Erythroblast (primary cell): ENCODE measurements at places on chromosomes 3 and 15.

- no peak for DNase-seq
Measured at GRCh38 chr15:51589881-51590568, 32.5 kb downstream of the DMXL2 start.

GRCh38 chr15:68489421-68489820, 57.5 kb upstream of the ITGA11 start:
- no peak for DNase-seq

- no peak for DNase-seq
Measured at GRCh38 chr15:33279613-33280205, 31.1 kb upstream of the RYR3 start.

GRCh38 chr3:48215466-48215865, 7.8 kb upstream of the CAMP start:
- no peak for DNase-seq

DNA sequence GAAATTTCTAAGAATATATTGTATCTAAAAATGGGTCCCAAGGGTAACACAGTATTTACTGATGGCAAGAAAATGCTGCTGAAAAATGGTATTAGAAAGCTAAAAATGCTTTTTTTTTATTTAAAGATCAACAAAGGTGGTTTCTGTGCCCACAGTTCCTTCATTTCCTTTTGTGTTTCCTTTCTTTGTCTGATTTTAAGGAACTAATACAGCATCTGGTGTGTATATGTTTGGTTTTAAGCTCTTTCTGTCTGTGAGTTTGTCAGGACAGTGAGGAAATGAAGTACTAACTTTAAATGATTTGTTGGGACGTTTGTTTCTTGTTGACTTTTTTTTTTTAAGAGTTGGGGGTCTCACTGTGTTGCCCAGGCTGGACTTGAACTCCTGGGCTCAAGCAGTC, 38.2 kb downstream of the RASA2 start:
- DNase-seq, result no peak

- DNase-seq, result no peak
Measured at GRCh38 chr3:161419555-161420333, 48.4 kb upstream of the SPTSSB start.

DNA sequence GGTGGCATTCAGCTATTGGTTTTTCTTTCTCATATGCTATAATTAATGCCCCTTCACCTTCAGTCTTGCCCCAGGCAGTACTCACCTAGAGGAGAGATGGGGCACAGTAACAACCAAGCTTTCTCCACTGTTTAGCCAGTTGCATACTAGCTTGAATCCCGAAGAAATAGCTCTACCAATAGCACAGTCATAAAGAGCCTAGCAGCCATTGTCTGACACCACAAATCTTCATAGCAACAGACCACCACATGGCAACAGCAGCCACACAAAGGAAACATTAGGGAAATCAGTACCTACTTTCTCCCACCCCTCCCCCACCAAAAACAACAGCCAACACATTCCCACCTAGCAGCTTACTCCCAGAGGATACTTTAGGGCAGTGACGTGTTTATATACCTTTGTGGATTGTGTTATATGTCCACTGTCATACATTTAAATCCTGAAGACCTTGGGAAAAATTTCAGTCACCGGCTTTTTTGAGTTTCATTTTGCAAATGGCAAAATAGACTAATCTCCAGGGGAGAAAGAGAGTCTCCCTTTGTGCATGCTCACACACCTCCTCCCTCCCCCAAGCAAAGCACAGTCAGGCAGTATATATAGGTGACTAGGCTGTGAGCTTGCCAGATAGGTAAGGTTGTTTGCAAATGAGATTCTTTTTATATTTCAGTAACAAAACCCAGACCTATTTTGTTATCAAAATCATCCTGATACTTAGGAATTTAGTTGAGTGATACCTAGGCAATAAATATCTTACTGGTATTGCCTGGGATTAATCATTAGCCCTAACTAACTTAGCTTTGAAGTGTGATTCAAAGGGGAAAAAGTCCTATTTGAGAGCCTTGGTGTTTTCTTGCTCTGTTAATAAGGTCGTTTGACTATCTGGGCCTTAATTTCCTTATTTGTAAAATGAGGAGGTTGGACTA, 140.6 kb downstream of the RBPMS2 start:
- DNase-seq, result no peak

- no peak for DNase-seq
Measured at GRCh38 chr3:100912976-100913545, 80.2 kb downstream of the ABI3BP start.

- no peak for DNase-seq
Measured at GRCh38 chr15:32659340-32660155, 18.0 kb downstream of the SCG5 start.

- no peak for DNase-seq
Measured at GRCh38 chr3:110598847-110599490, 472.6 kb upstream of the NECTIN3 start.

- DNase-seq, result no peak
Measured at GRCh38 chr15:78205337-78205736, 29.0 kb downstream of the ACSBG1 start.

DNA sequence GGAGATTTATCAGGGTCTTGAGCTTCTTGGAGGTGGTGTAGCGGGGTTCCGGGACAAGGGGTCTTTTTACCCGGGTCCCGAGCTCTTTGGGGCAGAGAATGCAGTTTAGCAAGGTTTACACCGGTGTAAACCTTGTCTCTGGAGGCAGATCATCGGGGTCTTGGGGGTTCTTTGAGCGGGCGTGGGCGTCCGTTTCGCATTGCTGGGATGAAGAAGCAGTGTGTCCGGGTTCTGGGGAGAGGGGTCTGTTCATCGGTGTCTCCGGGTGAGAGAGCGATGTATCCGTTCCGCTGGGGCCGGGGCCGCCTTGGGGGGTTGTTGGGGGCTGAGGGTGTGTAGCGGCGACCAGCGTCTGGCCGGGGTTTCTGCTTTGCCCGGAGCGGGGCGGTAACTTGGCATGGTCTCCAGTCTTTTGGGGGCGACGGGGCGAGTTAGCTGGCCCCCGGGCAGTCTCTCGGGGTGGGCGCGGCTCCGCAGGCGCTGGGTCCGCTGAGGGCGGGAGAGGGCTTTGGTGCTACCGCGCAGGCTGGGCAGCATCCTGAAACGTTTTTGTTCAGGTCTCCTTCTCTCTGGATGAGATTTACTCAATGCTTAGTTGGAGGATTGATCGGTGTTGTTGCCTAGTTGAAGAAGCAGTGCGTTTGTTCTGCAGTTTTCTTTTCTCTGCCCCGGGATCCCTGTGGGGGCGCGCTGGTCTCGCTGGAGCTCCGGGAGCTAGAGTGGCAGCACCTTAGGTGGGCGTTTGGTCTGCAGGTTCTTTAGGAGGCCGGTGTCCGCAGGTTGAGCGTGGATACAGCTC, 843 bp downstream of the GLCE start:
- DNase-seq, result peak; percentile 61

GRCh38 chr15:36912311-36912712, 188.0 kb downstream of the MEIS2 start:
- DNase-seq, result no peak

DNA sequence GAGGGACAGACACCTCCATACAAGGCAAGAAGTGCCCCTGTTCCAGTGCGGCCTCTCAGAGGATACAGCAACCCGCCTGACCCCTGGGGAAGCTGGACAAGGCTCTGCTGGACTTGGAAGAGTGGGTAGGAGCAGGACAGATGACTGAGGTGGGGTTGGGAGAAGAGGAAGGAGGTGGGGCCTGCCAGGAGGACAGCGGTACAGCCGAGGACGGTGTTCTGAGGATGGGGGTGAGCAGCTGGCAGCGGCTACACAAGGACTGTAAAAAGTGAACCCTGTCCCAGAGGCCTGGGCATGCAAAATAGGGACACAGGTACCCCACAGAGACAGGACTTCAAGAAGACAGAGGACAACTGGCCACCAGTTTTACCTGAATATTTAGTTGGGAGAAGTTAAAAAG, 23.5 kb upstream of the ELP6 start:
- no peak for DNase-seq

- DNase-seq, result no peak
Measured at GRCh38 chr3:30180310-30181177, 425.9 kb upstream of the TGFBR2 start.

- DNase-seq, result no peak
Measured at GRCh38 chr3:136994772-136995516, 37.2 kb downstream of the IL20RB start.

DNA sequence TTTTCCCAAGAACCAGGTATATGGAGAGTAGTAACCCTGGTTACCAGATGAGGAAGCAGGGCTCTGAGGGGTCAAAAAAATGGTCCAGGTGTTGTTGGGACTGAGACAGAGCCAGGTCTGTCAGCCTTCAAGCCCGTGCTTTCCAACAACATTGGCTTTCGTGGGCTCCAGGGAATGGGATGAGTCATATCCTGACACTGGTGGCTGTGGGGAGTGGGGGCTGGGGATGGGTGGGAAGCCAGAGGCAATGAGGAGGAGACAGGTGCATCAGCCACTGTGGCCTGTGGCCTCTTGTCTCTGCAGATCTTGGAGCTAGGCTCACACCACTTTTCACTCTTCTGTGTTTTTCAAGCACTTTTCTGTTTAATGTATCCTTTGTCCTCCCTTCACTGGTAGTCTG, 38.2 kb downstream of the CORO2B start:
- no peak for DNase-seq

GRCh38 chr3:60030982-60031381, 981.2 kb upstream of the CFAP20DC start:
- DNase-seq, result no peak

DNA sequence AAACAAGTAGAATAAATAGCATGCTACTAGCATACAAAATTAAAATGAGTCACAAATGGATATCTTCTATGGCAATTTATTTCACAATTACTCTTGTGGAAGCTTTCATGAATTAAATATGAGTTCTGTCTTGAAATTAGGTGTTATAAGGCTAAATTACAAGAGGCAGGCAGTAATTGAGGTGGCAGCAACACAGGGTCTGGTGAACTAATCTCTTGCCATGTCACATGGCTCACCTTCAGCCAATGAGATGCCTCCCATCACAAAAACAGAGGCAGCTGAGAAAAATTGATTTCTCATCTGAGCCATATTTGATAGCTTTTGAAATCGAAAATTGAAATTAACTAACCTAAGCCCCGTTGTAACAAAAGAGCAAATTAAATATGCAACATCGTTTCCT, 268.8 kb downstream of the NR2F2 start:
- no peak for DNase-seq
